Pancreas (tissue), 10 donors: ENCODE measurements at places on chromosomes 3 and 15.

- H3K36me3 ChIP-seq = no peaks in the 10 kb centered on the region
- no peak for DNase-seq
- peaks cover 5% of the 10 kb centered on the region for H3K4me1 ChIP-seq
- H3K4me3 ChIP-seq = no peak overlapping the region
Observed at GRCh38 chr3:172653004-172653572, 57.8 kb downstream of the NCEH1 start.

DNA sequence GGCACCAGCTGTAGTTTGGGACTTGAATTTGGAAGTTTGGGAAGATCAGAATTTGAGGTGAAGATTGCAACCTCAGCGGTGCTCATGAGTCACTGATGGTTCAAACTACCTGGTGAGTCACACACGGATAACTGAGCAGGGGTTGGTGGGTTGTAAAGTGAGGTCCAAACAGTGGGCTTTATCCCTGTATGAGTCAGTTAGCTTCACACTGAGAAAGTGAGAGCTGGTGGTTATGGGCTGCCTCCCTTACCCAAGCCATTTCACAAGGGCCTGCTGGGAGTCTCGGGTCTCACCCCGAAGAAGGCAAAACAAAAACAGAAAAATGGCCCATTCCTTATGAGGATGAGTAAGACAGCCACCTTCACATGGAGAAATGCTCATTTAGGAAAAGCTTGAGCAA lies 77.0 kb downstream of the ITGA11 start:
- H3K36me3 ChIP-seq = no peaks in the 10 kb centered on the region
- H3K27me3 ChIP-seq = no peaks in the 10 kb centered on the region
- H3K4me3 ChIP-seq = no peak overlapping the region
- DNase-seq = no peak
- H3K4me1 ChIP-seq = no peaks in the 10 kb centered on the region
- no peak overlapping the region for H3K27ac ChIP-seq

DNA sequence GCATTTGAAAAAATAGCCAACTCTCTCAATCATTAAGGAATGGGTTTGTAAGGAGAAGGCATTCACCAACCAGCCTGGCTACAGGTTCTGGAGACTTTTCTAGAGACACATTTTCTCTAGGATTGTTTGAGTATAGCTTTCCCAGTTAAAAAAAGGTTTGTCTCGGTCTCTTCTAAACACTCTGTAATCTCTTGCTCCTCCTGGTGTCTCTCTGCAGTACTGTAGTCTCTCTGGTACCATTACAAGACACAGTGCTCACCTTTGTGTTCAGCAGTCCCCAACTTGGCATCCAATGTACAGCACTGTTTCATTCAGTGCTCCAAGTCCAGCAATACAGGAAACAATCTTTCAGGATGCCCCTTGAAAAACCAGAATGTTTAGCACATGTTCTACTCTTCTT lies 534.4 kb downstream of the ZNF385D start:
- no peak overlapping the region for H3K27ac ChIP-seq
- no peaks in the 10 kb centered on the region for H3K36me3 ChIP-seq
- DNase-seq = no peak

DNA sequence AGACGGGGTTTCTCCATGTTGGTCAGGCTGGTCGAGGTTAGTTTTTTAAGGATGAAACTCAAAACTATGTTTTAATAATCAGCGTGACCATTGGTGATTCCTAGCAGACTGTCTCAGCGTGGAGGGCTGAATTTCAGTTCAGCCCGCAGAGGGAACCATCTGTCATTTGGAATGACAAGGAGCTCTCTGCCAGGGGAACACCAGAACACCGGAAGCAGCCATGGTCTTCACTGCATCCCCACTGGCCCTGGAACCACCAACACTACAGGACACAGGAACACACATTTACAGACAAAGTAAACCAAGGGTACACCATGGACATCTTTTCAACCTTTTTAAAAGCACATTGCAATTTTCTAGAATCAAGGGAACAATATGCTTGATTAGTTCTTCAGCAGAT lies 424.7 kb downstream of the FHIT start:
- no peaks in the 10 kb centered on the region for H3K4me1 ChIP-seq
- no peak for DNase-seq
- no peaks in the 10 kb centered on the region for H3K27me3 ChIP-seq
- H3K4me3 ChIP-seq = no peak overlapping the region

DNA sequence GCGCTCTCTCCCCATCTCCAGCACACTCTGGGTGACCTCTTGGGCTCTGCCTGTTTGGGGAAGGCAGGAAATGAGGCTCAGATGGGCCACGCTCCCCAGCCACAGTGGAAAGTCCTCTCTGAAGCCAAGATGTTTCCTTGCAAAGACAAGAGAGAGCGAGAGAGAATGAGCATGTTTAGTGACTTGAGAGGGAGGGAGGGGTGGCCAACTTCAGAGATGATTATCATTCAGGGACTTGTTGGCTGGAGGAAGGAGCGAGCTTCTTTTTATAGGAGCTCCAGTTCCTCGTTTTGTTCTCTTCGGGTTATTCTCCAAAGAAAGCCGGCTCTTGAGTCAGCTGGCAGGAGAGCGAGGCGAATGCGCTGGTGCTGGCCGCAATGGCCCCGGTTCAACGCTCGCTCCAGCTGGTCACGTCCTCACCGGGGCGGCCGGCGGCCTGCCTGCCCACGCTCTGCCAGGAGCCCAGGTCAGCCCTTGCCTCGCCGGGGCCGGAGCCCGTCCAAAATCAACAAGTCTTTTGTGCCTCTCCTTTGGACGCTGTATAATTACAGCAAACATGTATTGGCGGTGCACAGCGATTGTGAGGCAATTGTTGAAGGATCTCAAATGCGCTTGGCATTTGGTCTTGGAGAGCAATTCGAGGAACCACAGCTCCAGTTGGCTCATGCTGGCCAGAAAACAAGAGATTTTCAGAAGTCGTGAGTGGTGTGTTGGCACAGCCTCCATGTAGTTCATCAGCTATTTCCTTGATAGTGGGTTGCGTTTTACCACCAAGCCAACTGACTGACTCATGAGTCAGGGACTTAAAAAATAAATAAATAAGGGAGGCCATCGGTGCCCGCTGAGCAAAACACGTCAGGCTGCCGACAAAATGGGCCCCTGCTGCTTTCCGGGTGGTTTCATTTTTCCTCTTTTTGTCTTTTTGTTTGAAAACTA lies 288.6 kb downstream of the UACA start:
- no peak for DNase-seq
- H3K27me3 ChIP-seq = no peaks in the 10 kb centered on the region
- no peaks in the 10 kb centered on the region for H3K36me3 ChIP-seq
- H3K4me3 ChIP-seq = no peak overlapping the region
- no peak overlapping the region for H3K27ac ChIP-seq

DNA sequence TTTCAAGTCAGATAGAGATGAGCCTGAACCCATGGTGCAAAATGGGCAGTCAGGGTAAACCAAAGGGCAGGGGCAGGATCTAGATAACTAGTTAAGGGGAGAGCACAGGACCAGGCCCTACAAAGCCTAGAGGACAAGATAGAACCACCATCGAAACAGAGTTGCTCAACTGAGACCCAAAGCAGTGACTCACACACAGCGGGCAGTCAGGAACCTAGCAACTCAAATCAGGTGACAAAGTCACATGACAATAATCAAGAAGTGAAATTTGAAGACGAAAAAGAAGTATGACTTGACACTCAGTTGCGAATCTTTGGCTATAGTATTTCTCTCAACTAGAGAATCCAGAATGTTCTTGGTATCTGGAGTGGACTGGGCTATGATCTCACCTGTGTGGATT lies 136.0 kb upstream of the PTPRG start:
- no peak overlapping the region for H3K4me3 ChIP-seq
- H3K4me1 ChIP-seq = no peaks in the 10 kb centered on the region
- no peaks in the 10 kb centered on the region for H3K27me3 ChIP-seq

GRCh38 chr3:52754373-52754772 lies 16.4 kb downstream of the NEK4 start:
- H3K4me3 ChIP-seq = no peak overlapping the region
- H3K4me1 ChIP-seq = no peaks in the 10 kb centered on the region
- no peak overlapping the region for H3K27ac ChIP-seq
- no peaks in the 10 kb centered on the region for H3K36me3 ChIP-seq
- no peaks in the 10 kb centered on the region for H3K27me3 ChIP-seq
- no peak for DNase-seq

GRCh38 chr3:130480736-130481135 lies 36.2 kb upstream of the COL6A6 start:
- no peak overlapping the region for H3K4me3 ChIP-seq
- DNase-seq = no peak
- H3K4me1 ChIP-seq = no peaks in the 10 kb centered on the region
- H3K36me3 ChIP-seq = no peaks in the 10 kb centered on the region
- H3K27me3 ChIP-seq = no peaks in the 10 kb centered on the region
